LHCN-M2 (cell line): ENCODE measurements at places on chromosomes 3 and 15.

- DNase-seq, result no peak
Observed at GRCh38 chr15:70258369-70259027, 160.8 kb upstream of the TLE3 start.

DNA sequence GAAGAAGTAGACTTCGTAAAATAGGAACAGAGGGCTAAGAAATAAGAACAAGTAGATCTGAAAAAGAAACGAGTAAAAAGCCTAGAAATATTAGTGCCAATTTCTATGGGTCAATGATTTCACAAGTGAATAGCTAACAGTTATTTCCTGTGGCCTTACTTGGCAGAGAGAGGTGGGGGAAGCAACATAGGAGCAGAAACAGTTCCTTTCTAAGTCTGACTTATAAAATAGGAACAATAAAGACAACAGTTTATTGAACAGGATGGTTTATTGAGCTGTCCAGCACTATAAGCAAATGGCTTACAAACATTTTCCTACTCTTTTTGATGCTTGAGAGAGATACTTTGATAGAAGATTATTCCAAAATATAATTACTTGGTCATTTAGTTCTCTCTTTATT, 37.9 kb downstream of the AGTR1 start:
- DNase-seq, result no peak

DNA sequence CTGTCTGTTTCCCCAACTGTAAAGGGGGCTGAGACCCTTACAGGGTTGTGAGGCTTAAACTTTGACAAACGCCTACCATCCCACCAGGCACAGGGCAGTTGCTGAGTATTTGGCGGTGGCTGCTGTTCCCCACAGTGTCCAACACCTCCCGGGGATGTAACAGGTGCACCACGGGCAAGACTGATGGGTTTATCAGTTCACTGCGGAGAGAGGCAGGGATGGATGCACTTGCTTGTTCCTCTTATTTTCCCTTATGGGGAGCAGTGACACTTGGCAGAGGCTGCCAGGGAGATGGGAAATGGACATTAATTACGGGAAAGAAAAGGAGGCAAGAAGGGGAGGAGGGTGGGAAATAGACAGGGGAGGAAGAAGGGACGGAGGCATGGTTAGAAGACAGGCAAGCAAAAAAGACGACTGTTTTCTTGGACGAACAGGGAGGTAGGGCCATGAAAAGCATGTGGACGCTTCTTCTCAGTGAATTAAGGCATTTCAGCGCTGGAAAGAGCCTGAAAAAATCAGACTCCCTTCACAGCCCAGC, 16.6 kb upstream of the ADIPOQ start:
- DNase-seq, result no peak

- no peak for DNase-seq
Observed at GRCh38 chr3:165854696-165855095, 17.5 kb upstream of the BCHE start.

- DNase-seq, result peak; percentile 63
Observed at GRCh38 chr15:55526559-55527036, 18.6 kb upstream of the DNAAF4 start.
